ENCODE measurements at places on chromosomes 1 and 21.
A peak's percentile ranks its signal among the peaks of the same experiment; 100 is the strongest.

- DNase-seq = no peak
Measured at GRCh38 chr1:14017531-14017961, 317.6 kb downstream of the PRDM2 start.

- DNase-seq = no peak
Measured at GRCh38 chr1:153541641-153542590, 1.2 kb upstream of the S100A5 start.

GRCh38 chr21:42411891-42412635 lies 8.4 kb downstream of the UBASH3A start:
- no peak for DNase-seq

GRCh38 chr21:41803316-41803715 lies 36.5 kb upstream of the RIPK4 start:
- DNase-seq = no peak

GRCh38 chr1:4652631-4653327 lies 1.6 kb upstream of the AJAP1 start:
- peak; percentile 86 for DNase-seq

GRCh38 chr1:66788231-66788939 lies 12.7 kb downstream of the INSL5 start:
- peak; percentile 76 for DNase-seq

GRCh38 chr1:172325531-172325930 lies 95.0 kb upstream of the C1orf105 start:
- no peak for DNase-seq

- DNase-seq = peak; percentile 35
Measured at GRCh38 chr1:65266476-65266875, 42.9 kb upstream of the DNAJC6 start.
